ENCODE measurements at places on chromosomes 3 and 15.

- DNase-seq, result no peak
Observed at GRCh38 chr15:36778531-36778930, 199.1 kb downstream of the CDIN1 start.

GRCh38 chr3:136070953-136071949 is 105.7 kb downstream of the PPP2R3A start:
- DNase-seq, result no peak

- DNase-seq, result no peak
Observed at GRCh38 chr15:99177679-99178078, 71.7 kb downstream of the TTC23 start.

DNA sequence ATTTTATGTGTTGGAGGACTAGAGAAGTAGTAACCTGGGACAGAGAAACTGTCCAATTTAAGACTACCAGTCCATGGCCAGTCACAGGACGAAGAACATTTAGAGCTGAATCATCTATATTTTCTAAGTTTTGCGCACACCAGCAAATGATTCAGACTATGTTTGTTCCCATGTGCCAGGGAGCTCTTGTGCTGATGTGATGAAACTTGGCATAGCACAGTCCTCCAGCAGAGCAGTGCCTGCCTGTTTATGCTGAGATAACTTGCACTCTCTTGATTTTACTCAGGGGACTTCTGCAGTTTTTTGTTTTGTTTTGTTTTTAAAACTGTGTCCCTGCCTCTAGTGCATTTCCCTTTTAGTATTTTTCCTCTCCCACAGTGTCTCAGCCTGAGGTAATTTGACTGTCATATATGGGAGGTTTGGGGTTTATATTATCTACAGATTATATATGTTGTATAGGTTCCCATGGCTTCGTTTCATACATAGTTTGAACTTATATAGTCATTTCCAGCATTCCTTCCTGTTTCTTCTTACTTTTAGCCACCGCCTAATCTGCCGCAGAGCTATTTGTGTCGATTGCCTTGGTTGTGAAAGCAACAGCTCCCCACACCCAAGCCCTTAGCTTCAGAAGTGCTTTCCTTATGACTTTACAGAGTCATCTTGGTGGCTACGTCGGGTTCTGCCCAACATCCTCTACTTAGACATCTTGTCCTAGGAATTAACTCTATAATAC is 45.5 kb downstream of the PPM1L start:
- no peak for DNase-seq

GRCh38 chr15:55494931-55495330 is 13.1 kb downstream of the DNAAF4 start:
- DNase-seq, result no peak

DNA sequence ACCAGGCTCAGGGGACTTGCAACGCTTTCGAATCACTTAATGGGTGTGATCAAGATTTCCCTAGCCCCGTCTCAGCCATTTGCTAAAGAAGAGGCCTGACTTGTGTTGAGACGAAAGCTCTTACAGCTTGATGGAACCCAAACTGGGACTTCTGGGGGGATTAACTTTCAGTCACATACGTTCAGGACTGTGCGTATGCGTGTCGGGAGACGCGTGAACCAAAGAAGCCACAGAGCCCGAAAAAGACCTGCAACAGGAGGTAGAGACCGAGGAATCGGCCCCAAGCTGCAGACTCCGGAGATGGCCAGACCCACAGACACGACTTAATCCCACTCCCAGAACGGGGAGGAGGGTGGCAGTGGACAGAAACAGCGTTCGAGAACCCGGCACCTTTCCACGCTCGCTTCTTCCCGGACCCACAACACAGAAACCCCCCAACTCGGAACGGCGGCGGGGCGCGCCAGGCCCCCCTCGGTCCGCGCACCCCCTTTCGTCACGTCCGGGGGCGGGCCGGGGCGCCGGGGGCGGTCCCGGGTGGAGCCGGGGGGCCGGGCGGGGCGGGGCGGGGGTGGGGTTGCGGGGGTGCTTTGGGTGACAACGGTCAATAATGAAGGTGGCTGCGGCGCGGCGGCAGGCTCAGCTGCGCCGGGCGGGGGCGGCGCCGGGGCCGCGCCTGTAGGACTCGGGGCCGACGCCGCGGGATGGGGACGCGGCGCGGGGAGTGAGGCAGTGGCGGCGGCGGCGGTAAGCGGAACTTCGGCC is at the start of gene ATP11B:
Gene ATP11B, plus strand, starts transcription at position 604 of the 762 bp plus-strand sequence. CDS start 256 bp downstream, outside the sequence.
- peak; percentile 93 for DNase-seq

DNA sequence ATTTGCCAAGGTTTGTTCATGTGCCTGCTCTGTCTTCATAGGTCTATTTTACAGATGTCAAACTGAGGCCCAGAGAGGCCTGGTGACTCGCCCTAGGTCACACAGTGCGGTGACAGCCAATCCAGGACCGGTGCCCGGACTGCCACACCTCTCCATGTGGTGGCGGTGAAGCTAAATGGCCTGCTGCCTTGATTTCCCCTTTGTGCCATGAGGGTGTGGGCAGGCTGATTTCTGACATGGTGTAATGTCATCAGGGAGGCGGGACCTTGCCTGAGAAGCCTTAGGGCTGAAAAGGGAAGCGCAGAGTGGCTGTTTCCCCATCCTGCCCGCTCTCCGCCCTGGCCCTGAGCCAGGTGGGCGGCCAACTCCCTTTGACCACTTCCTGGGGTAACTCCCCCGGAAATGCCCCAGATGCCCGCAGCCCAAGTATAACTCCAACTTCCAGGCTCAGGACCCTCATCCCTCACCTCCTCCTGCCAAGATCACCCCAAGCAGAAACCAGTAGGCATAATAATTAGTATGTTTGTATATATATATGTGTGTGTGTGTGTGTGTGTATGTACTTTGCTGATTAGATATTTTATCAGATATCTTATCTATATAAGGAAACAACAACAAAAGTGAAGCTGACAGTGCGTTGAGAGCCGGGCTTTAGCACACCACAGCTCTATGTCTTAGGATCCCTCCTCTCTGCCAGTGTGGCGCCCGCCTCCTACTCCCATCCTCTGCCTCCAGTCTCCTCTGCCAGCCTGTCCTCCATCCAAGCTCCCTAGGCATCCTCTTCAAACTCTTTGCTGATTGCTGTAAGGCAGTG is 63.9 kb downstream of the IQSEC1 start:
- DNase-seq, result no peak

GRCh38 chr3:54977439-54977838 is 49.6 kb upstream of the LRTM1 start:
- DNase-seq, result no peak

GRCh38 chr15:26842391-26842790 is 24.5 kb upstream of the GABRA5 start:
- no peak for DNase-seq

- DNase-seq, result no peak
Observed at GRCh38 chr3:190208196-190208595, 87.5 kb upstream of the P3H2 start.

GRCh38 chr3:72036899-72037298 is 252.0 kb upstream of the PROK2 start:
- no peak for DNase-seq

GRCh38 chr15:41730543-41730942 is 43.7 kb upstream of the MAPKBP1 start:
- no peak for DNase-seq

GRCh38 chr3:54515441-54516213 is 393.3 kb downstream of the CACNA2D3 start:
- no peak for DNase-seq

DNA sequence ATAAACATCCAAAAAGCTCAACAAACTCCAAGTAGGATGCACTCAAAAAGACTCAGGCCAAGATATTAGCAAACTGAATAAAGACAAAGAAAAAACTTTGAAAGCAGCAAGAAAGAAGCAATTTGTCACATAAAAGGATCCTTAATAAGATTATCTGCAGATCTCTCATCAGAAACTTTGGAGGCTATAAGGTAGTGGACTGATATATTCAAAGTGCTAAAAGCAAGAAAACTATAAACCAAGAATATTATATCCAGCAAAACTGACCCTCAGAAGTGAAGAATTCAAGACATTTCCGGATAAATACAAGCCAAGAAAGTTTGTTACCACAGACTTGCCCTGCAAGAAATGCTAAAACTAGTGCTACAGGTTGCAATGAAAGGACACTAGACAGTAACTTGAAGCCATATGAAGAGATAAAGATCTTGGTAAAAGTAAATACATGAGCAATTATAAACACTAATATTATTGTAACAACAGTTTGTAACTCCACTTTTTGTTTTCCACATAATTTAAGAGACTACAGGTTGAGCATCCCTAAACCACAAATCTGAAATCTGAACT is 23.6 kb downstream of the C3orf33 start:
- no peak for DNase-seq

DNA sequence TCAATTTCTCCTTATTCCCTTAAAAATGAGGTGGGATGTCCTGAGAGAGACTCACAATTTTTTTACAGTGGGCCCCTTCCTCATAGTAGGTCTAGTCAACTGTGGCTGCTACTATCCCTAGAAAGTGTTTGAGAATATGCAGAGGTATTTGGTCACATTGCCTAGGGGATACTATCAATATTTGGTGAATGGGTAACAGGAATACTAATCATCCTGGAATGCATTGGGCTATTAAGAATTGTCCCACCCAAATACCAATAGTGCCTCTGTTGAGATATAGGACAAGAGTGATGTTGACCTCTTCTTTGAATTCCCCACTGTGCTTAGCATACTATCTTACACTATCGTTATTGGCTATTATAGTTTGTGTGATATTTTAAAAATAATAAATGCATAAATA is 389.4 kb downstream of the DIPK2A start:
- DNase-seq, result no peak

DNA sequence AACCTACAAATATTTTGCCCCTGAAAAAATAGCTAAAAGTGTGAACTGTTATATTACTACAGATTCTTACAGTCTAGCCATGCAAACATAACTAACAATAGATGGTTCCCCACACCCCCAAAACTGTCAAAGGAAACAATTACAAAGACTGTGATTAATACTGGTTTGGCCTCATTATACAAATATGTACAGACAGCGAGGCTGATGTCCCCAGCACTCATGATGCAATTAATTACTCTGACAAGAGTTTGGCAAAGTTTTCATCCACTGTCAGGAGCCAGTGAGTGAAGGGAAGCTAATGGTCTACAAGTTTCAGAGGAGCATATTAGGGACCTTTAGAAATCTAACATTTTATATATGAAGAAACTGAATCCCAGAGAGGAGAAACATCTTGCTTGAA is 61.0 kb downstream of the HMG20A start:
- no peak for DNase-seq

GRCh38 chr3:171286580-171287249 is 173.5 kb downstream of the TNIK start:
- DNase-seq, result no peak

- DNase-seq, result no peak
Observed at GRCh38 chr3:197791892-197792647, 1.0 kb downstream of the LRCH3 start.

DNA sequence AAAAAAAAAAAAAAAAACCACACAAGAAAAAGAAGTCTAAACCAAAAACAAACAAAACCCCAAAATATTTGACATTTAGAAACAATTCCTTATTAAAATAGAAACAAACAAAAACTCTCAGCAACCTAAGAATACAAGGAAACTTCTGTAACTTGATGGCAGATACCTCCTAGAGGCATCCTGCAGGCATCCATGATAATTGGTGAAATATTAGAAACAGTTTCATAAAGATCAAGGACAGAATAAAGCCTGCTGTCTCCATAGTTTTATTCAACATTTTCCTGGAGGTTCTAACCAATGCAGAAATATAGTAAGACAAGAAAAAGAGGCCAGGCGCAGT is 63.0 kb upstream of the TRPM1 start:
- no peak for DNase-seq

DNA sequence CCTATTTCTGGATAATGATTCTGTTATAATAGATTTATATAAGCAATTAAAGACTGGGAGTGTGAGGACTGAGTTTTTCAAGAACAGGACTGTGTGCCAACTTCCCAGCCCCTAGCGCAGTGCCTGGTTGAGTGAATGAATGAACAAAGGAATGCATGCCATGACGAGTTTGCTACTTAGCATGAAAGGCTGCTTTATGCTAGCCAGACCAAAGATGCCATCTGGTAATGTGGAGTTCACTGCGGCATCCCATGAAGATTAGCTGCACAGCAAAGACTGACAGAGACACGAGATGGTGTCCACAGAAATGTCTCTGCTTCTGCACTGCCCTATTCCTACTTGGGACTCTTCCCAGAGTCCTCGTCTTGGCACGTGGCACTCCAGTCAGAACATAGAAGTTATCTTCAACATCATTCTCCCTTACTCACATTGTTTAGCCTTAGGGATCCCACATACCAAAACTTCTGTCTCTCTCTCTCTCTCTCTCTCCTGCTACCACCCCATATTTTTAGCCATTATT is 283.9 kb upstream of the CTNNB1 start:
- peak; percentile 18 for DNase-seq

- no peak for DNase-seq
Observed at GRCh38 chr15:42742149-42742548, 5.2 kb upstream of the CDAN1 start.

DNA sequence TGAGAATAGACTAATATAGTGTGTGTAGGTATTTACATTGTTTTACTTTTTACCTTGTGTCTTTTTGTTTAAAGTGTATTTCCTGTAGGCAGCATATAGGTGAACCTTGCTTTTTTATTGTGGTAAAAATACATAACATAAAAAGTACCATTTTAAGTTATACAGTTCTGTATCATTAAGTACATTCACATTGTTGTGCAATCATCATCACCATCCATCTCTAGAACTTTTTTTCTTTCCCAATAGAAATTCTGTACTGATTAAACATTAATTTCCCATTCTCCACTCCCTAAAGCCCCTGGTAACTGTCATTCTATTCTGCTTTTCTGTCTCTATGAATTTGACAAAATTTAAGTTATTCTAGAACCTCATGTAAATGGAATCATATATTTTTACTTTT is 48.2 kb upstream of the EIF5A2 start:
- DNase-seq, result no peak

GRCh38 chr3:112116748-112117186 is 16.3 kb downstream of the GCSAM start:
- no peak for DNase-seq

- DNase-seq, result peak; percentile 43
Observed at GRCh38 chr3:192851821-192852372, 65.8 kb downstream of the MB21D2 start.

DNA sequence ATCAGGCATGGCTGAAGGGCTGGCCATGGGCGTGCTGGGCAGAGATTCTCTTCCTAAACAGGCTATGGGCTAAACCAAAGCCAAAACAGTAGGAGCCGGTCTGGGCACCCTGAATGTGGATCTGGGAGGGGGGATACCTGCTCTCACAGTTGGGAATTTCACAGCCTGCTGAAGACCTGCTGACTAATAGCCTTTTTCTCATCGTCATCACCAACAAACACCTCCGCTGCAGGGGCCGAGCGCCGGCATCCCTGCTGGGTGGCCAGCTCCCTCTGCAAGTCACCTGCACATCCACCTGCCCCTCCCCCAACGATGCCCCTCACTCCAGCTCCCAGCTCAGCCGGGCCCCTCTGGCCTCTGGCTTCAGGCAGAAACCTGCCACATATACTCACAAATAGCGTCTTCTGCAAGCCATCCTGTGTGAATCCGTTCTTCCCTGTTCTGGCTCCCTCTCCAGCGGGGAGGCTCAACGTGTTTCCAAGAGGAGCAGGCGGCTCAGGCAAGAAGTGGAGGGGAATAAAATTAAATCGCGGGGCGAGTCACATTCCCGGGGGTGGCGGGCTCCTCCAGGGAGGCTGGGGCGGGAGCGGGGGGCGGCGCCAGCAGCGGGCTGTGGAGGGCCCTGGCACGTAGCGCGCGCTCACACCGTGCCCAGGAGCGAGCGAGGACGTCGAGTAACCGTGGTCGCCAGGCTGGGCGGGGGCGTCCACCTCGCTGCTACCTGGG is 466 bp downstream of the IQSEC1 start:
- DNase-seq, result no peak
